ENCODE measurements at places on chromosomes 1 and 21.

GRCh38 chr1:9286556-9286955 is 6.1 kb upstream of the SPSB1 start:
- no peak for DNase-seq

DNA sequence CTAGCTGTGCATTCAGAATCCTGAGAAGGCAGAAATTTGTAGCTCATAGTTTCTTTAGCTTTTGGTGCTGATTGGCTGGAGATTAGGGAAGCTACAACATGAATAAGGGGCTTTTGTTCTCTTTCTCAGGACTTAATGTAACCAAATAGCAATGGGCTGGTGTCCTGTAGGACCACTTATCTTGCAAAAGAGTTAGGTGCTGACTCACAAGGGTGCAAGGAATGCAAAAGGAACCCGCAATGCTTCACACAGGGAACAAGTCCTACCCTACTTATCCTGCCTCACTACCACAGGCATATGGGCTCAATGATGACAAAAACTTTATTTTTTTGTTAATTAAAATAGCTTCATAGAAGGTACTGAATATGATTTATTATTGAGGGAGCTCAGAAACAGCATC is 541.5 kb downstream of the AMY1C start:
- DNase-seq: no peak

DNA sequence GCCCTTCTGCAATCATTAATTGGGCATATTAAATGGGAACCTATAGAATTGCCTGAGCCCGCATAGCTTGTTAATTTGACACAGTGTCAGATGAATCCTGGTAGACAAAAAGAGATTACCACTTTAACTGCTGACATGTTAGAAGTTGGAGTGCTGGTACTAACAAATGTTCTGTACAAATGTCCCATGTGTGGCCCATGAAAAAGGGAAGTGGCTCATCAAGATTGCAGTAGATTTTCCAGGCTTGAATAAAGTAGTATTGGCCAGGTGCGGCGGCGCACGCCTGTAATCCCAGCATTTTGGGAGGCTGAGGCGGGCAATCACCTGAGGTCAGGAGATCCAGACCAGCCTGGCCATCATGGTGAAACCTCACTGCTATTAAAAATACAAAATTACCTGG is 45.6 kb downstream of the GNPAT start:
- DNase-seq: no peak

DNA sequence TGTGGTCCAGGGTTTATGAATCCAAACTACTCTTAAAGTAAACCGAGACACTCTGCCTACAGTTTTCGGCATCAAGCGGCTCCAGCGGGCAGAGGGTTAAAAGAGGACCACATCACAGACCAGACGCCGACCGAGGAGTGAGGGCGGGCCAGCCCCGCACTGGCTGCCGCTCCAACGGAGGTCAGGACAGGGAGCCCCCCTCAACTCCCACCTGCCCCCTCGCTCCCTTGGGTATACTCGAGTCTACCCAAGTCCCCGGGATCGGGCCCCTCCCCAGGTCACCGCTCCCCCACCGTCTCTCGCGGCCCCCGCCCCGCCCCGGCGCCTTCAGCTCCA is 312 bp downstream of the ARNT start:
- peak; percentile 36 for DNase-seq

GRCh38 chr21:29155118-29155932 is 24.9 kb downstream of the MAP3K7CL start:
- DNase-seq: no peak

DNA sequence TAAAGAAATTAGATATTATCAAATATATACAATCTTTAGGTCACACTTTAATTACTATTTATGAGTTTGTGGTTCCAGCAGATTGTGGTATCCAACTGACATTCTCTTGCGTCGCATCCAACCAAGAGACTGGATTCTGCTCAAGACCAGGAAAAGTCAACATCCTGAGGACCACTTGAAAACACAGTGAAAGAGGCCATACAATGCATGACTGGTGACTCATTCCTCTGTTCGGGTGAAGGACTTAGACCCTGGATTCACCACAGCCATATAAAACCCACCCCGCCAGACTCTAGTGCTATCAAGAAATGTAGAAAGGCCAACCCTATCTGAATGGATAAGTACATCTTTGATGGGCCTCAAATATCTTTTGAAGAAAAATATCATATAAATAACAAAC is 14.5 kb upstream of the CFHR4 start:
- no peak for DNase-seq
